AG08396 (cell line): ENCODE measurements at places on chromosomes 7 and 10.

- DNase-seq = no peak
Observed at GRCh38 chr10:77497748-77498147, 139.9 kb downstream of the KCNMA1 start.

DNA sequence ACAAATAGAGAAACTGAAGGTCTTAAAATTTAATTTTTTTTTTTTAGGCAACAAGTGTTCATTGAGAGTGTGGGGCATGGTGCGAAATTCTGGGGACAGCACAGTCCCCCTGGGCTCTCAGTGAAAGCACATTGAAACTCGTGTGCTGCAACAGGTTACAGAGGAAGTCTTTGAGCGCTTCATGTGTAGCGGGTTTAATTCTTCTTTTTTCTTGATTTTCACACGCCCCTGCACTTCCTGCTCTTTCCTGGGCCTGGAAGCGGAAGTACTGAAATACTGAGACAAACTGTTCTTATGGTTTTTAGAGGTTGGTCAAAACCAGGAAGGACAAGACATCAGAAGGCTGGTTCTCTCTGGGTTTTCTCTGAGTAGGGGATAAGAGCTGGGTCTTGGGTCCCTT lies 203.5 kb downstream of the PTEN start:
- DNase-seq = no peak

GRCh38 chr10:48258105-48258504 lies 16.4 kb downstream of the FRMPD2 start:
- DNase-seq = no peak

GRCh38 chr10:112950714-112951358 lies 789 bp downstream of the TCF7L2 start:
- no peak for DNase-seq

GRCh38 chr10:49090696-49091380 lies 24.5 kb downstream of the VSTM4 start:
- no peak for DNase-seq

DNA sequence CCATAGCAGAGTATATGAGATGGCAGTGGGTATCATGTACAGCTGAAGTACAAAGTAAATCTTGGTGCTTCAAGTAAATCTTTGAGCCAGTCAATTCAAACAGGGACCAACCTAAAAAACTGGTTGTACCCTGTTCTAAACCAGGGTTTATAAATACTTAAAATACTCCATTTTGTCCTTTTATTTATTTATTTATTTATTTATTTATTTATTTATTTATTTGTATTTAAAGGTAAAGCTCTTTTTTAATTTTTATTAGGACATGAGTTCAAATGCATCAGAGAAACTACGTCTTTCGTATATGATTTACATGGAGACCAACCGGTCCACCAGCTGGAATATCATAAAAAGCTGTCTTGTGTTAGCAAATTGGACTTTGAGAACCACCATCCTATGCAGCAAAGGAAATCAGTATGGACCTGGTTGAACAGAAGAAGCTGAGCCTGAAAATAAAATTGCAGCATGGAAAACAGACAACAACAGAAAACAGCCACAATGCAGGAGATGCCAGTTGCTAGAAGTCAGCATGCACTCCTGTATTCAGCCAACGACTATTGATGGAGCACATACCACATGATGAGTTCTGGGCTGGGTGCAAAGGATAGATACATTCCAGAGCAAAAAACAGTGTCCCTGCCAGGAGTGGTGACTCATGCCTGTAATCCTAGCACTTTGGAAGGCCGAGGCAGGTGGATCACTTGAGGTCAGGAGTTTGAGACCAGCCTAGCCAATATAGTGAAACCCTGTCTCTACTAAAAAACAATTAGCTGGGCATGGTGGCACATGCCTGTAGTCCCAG lies 60.0 kb downstream of the PLXNA4 start:
- DNase-seq = peak; percentile 68

- DNase-seq = peak; percentile 84
Observed at GRCh38 chr10:36759141-36759805, 366.1 kb upstream of the ANKRD30A start.

DNA sequence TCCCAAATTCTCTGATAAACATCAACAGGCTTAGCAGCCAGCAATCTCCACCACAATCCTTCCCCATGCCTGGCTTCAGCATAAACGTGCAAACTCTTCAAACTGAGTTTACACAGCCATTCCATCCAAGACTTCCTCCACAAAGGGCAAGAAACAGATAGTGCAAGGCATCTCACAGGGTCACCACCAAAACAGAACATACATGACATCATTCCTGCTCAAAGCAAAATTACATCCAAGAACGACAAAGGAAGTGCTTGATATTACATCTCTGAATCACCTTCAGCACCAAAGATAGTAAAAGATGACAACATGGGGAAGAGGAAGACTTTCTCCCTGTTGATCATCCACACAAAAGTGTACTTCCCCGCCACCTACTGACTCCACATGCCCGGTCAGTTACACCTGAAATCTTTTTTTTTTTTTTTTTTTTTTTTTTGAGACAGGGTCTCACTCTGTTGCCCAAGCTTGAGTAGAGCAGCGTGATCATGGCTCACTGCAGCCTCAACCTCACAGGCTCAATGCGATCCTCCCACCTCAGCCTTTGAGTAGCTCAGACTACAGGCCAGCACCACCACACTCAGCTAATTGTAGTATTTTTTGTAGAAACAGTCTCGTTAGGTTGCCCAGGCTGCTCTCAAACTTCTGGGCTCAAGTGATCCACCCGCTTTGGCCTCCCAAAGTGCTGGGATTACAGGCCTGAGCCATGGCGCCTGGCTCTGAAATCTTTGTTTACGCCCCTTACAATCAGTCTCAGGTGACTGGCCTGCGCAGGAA lies 127.5 kb downstream of the PARD3 start:
- DNase-seq = no peak

- no peak for DNase-seq
Observed at GRCh38 chr7:50300336-50300735, 4.2 kb upstream of the IKZF1 start.

DNA sequence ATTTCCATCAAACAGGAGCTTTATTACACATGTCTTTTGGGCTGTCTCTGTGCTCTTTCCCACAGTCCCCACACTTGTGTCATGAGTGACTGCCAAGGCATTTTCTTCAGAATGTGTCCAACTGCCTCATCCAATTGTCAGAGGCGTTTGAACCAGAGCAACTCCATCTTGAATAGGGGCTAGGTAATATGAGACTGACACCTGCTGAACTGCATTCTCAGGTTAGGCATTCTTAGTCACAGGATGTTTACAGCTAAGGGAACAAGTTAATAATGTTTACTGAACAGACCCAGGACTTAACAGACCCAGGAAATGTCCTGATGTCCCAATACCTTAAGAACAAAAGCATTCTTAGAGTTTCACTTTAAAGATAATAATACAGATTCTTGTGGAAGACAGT lies 595.5 kb downstream of the REEP3 start:
- no peak for DNase-seq

- DNase-seq = no peak
Observed at GRCh38 chr10:101650863-101651262, 44.1 kb downstream of the FBXW4 start.

DNA sequence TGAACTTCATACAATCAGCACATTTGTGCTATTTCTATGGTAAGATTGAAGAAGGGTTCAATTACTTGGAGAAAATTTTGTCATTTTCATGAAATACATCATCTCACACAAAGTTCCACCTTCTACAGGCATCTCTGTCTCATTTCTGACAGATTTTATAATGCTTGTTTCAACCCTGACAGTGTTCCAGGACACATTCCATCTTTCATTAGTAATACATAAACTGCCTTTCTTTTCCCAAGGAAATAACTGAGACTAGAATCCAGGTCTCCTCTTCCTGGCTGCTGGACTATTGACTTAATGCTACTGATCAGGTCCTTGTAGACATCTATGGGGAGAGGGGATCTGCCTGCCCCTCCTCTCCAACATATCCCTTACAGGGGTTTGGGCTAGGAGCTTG lies 70.1 kb upstream of the PLPP4 start:
- DNase-seq = no peak

GRCh38 chr7:65371468-65371867 lies 2.2 kb upstream of the ZNF92 start:
- no peak for DNase-seq

DNA sequence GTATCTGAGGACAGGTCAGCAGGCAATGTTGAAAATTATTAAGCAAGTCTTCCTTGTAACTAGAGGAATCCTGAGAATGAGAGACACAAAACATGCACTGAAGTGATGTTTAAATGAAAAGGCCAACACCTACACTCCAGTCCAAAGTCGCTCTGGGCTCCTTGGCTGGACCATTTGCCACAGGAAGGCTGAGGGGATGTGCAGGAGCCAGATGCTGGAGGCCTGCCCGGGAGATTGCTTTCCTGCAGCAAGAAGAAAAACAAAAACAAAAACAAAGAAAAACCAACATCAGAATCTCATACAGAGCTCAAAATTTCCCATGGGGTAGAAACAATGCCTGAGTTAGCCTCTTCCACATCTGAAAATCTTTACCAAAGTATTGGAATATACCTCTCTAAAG lies 157.0 kb downstream of the DGKI start:
- no peak for DNase-seq

GRCh38 chr7:49778731-49779270 lies 5.4 kb downstream of the VWC2 start:
- DNase-seq = no peak

DNA sequence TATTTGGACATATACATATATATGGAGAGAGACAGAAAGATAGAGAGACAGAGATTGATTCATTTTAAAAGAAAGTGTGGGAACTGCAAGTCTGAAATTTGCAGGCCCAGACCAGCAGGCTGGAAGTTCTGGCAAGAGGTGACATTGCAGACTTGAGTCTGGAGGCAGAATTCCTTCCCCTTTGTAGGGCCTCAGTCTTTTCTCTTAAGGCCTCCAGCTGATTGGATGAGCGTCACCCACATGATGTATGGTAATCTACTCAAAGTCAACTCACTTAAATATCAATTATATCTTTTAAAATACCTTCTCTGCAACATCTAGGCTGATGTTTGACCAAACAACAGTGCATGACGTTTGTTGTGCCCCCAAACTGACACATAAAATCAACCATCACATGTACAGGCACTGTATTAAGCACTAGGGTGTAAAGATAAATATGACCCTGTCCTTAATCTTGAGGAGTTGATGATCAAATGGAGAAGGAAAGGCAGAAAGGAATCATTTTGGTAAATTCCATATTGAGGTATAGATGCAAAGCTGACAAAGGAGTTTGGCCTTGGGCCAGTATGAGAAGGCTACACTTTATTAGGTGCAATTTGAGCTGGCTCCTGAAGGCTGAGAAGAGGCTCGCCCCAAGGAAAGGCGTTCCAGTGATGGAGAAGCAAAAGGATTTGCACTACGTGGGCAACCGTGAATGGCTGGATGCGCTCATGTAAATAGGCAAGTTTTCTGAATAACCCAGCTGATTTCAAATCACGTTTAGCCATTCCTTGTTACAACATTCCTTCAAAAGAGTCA lies 52.6 kb downstream of the BPGM start:
- no peak for DNase-seq

- DNase-seq = no peak
Observed at GRCh38 chr7:157514306-157514705, 177.5 kb downstream of the DNAJB6 start.

DNA sequence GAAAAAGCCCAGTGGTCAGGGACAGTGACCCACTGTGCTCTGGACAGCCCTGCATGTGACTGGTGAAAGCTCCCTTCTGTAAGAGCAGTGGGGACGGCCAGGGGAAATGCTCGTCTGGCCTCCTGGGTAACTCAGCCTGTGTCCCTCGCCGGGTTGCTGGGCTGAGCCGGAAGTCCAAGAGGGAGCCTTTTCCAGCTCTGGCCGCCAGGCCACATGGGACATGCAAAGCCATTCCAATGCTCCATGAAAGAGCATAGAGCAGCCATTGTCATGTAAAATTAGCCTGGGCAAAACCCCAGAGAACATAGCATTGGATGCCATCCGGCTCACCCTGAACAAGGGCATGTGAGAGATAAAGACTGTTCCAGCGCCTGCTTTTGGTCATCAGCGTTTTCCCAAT lies 64.9 kb upstream of the ADRB1 start:
- no peak for DNase-seq

DNA sequence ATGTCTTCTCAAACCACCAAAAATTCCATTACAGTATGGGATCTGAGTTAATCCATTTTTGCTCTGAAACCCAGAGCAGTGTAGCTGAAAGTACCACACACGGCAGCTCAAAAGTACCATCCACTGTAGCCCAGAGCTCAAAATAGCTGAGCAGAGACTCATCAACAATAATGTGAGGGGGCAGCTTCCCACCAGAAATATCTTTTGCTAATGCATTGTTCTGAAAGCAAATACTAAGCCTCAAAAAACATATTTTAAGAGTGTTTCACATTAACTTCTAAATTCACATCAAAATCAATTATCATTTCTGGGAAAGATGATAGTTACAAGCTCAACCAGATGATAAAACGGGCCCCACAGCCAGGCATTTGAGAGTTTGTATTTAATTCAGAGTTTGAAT lies 73.7 kb downstream of the ABLIM1 start:
- DNase-seq = no peak

GRCh38 chr7:116024826-116025809 lies 5.4 kb downstream of the TFEC start:
- no peak for DNase-seq

DNA sequence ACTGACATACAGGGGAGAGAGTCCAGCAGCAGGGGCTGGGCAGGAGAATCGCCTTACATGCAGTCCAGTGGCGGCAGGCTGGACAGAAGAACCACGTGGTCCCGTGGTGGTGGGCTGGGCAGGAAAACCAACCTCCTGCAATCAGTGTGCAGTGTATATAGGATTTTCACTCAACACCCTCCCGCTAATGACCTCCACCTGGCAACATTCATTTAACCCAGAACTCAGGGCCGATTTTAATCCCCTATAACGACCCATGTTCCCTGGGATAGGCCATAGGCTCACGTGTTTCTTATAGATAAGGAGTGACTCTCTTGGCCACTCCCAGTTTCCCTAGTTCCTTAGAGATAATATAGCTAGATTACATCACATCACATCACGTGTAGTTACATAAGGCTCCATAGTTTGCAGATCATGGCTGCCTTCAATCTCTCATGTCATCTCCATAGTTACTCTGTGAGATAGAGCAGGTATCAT lies 19.4 kb downstream of the MTURN start:
- no peak for DNase-seq

- DNase-seq = no peak
Observed at GRCh38 chr7:28941633-28942032, 16.5 kb downstream of the TRIL start.

DNA sequence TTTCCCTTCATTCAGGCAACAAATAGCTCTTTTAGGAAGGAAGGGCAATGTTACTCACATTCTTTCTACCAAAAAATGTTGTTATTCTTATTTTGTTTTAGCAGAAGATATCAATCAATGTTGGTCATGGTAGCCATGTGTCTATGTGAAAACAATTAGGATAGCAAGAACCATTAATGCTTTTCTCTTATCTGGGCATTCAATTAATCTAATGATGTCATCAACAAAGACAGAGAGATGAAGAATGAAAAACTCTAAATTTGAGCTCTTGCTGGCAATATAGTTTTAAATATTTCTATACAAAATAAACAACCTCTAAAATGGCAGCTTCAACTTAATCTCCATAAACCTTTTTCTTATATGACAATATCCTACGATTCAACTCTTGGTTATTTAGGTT lies 353.7 kb upstream of the ANKRD30A start:
- DNase-seq = no peak
